AG20443 (cell line): ENCODE measurements at places on chromosomes 16 and 17.

- DNase-seq: no peak
These were observed 237.5 kb upstream of the SALL1 start for GRCh38 chr16:51388516-51388951.

DNA sequence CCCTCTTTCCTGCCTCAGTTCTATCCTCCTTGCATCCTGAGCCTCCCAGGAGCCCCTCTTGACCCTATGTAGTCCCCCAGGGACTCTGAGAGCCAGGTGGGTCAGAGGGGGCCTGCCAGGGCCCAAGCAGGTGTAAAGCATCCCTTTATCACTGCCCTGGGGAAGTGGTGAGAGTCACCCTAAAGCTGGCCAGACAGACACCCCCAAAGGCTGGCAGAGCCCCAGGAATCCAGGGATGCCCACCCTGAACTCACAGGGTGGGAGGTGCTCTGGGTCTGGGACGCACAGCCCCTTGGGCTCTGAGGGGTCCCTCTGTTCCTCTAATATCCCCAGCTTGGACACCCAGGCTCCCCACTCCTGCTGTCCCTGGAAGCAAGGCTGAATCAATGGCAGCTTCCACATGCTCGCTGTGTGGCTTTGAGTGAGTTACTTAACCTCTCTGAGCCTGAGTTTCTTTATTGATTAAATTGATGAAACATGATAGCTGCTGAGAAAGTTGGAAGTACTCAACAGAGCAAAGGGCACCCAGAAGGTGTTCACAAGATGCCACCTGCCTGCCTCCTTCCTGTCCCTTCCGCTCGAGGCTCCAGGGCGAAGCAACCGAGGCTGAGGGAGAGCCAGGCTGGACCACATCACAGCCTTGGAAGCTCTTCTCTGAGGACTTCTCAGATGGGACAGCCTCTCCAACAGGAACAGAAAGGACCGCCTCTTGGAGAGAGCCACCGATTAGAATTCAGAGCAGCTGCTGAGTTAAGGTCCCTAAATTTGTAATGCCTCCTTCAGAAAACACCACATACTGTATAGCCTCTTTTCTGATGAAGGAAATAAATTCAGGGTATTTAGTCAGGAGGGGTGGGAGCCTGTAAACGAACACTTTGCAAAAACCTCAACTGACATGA lies 67.1 kb upstream of the DOC2B start:
- no peak for DNase-seq

DNA sequence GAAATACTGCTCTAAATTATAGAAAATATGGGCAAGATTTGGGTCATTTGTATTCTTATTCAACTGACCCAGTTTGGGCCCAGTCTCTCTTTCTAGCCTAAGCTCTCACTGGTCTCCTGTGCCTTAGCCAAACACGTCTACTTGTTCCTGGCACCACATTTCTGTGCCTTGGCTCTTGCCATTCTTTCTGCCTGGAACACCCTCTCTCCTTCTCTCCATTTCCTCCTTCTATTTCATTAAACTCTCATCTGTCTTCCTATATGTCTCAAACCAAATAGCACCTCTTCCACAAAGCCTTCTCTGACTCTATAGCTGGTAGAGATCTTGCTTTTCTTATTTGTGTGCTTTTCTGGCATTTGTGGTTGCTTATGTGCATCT lies 37.7 kb upstream of the NUFIP2 start:
- DNase-seq: no peak

DNA sequence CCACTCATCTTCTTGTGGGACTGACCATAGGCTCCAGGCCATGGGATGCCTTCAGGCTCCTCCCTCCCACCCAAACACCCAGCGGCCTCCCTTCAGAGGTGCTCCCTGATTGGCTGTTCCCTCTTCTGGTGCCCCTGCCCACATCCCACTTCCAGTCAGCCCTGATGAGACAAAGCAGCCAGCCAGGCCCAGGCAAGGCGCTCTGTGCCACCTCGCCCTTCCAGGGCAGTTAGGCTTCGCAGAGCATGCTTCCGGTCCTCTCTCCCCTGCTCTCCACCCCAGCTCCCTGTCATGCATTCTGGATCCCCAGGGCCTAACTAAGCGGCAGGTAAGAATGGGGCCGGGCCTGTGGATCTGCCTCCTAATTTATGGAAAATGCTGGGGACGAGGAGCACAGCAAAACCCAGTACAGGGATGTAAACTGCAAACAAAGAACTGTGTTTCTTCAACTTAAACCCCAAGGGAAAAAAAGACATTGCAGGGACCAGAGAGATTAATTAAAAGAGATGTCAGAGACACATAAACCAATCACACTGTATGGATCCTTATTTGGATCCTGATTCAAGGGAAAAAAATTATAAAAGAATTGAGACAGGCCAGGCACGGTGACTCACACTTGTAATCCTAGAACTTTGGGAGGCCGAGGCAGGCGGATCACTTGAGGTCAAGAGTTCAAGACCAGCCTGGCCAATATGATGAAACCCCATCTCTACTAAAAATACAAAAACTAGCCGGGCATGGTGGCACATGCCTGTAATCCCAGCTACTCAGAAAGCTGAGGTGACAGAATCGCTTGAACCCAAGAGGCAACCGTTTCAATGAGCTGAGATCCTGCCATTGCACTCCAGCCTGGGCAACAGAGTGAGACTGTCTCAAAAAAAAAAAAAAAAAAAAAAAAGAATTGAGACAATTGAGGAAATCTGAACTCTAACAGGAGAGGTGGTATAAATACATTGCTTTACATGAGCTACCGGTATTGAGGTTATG lies 26.0 kb downstream of the ZDHHC7 start:
- DNase-seq: peak; percentile 75

GRCh38 chr17:49880291-49881053 lies 32.6 kb upstream of the TAC4 start:
- DNase-seq: peak; percentile 96

DNA sequence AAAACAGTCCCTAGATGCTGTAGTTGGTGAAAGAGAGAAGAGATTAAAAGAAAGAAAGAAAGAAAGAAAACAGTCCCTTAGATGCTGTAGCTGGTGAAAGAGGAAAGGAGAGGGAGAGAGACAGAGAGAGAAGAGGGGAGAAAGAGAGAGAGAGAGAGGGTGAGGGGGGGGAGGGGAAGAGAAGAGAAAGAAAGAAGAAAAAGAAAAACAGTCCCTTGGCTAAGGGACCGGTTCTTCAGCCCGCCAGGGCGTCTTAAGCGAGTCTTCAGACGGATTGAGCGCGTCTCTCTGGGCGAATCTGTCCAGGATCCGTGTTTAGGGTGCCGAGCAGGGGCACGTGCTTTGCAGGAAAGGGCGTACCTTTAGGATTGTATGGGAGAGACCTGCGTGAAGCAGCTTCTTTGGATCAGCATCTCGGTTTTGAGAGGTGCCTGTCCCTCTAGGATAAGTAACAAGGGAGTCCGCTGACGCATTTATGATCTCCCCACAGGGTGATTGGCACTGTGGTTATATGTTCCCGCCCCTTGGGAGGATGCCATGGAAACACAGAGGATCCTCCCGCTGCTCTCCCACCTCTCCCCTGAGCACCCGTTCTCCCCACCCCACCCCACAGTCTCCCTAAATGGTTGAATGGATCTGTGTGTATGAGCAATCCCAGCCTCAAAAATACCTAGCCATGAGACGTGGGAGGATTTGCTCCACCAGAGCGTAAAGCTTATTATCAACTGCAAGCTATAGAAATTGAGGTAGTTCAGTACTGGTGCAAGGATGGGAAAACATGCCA lies 16.7 kb downstream of the GNGT2 start:
- peak; percentile 47 for DNase-seq

DNA sequence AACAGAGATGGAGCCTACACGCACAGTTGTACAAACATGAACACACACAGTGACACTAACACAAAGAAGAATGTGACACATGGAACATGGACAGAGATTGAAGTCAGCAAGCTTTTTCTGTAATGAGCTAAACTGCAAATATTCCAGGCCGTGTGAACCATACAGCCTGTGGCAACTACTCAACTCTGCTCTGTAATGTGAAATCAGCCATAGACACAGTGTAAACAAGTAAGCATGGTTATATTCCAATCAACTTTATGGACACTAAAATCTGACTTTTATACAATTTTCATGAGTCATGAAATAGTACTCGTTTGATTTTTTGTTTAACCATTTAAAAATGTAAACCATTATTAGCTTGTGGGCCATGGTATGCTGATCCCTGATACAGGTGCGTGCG lies 120.2 kb downstream of the SMG6 start:
- no peak for DNase-seq

DNA sequence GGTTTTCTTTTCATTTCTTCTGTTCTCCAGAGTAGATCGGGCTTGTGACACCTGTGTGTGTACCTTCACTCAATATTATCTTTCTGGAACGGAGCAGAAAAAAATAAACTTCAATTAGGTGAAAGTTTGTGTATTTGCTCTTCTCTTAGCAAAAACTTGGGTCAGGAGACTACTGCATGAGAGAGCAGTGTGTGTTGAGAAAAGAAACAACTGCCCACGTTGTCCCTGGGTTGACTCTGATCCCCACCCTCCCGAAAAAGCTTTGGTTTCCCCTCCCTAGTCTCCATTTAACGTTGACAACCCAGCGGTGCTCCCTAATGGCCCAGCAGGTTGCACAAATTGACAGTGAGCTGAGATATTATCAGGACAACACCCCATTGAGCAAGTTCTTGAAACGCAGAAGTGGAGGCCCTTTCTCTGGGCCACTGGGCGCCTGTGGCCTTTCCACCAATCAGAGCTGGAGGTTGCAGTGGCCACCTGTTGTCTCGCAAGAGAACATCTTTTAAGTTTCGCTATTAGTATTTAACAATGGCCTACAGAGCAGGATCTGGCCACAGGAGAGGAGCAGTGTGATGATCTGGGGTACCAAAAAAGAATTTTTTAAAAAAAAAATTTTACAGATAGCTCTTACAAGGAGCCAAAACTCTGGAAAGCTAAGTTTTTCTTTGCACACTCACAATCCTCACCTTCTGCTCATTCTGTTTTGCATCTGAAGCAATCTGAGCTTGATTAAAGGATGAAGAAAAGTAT lies 1.5 kb upstream of the TOX3 start:
- no peak for DNase-seq

DNA sequence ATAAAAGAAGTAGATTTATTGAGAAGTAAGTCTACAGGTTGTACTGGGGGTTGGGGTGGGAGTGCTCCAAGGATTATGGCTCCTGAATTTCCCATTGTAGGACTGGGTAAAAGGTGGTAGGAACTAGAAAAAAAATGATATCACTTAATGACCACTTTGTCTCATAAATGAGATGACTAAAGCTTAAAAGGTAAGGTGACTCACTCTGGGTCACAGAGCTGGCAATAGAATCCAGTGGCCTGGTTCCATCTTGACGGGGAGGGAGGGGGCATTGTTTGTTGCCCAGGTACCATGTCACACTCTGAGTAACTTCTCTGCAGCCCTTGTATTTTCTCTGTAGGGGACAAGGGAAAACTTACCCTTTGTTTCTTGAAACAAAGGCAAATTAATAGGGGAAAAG lies 126.1 kb downstream of the PITPNC1 start:
- no peak for DNase-seq

DNA sequence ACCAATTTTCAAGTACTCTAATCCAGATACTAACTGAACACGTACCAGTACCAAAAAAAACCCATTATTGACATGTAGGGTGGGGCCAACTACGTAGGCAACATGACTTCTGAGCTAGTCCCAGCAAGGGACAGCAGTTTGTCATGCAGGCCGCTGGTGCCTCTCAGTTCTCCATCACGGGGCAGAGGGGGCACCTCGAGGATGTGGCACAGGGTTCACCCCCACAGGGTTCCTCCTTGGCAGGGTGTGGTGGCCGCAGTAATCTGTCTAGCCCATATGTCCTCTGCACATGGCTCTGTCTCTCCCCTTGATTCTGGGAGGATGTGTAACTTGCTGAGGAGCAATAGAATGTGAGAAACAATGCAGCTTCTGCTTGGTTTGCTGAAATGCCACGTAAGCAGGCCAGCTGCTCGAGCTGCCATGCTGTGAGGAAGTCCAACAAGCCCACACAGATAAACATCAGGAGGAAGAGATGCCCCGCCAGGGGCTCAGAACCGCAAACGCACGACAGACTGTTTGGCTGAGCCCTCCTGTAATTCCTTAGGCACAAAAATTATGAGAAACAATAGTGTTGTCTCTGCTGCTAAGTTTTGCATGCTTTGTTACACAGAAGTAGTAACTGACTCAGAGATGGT lies 62.4 kb downstream of the NT5M start:
- DNase-seq: no peak

DNA sequence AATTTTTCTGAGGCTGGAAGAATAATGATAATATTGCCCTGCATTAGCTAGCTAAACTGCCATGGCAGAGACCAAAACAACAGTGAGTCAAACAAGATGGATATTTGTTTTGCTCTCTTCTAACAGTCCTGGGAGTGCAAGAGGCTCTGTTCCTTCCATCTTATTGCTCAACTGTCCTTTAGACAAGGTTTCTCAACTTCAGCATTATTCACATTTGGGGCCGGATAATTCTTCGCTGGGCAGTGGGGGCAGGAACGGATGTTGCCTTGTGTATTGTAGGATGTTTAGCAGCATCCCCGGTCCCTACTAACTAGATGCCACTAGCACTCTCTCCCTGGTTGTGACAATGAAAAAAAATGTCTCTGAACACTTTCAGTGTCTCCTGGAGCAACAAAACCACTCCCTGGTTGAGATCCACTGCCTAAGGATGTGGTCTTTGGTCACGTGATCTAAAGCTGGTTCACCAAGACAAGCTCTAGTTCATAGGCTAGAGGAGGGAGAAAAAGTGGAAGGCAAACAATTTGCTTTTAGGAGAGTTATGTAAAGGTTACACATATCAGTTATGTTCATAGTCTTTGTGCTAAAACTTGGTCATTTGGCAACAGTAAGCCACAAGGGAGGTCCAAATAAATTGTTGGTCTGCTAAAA lies 144.4 kb downstream of the PCTP start:
- DNase-seq: no peak

DNA sequence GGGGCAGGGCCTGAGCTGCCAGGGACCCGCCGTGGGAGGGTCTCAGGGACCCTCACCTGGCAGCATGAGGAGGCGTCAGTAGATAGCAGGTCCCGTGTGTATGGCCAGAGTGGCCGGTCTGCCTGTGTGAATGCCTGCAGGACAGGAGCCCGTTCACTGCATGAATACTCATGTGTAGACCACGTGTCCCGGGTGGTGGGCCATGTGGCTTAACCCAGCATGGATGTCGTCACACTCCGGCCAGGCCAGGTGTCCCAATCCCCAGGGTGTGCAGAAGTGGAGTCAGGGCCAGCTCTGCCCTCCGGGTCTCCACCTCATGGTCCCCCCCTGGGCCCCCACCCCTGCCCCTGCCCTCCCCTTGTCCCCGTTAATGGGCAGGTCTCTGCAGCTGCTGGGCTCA lies 53.7 kb downstream of the BAHCC1 start:
- DNase-seq: no peak

GRCh38 chr17:80689129-80689619 lies 144.5 kb downstream of the RPTOR start:
- DNase-seq: no peak

DNA sequence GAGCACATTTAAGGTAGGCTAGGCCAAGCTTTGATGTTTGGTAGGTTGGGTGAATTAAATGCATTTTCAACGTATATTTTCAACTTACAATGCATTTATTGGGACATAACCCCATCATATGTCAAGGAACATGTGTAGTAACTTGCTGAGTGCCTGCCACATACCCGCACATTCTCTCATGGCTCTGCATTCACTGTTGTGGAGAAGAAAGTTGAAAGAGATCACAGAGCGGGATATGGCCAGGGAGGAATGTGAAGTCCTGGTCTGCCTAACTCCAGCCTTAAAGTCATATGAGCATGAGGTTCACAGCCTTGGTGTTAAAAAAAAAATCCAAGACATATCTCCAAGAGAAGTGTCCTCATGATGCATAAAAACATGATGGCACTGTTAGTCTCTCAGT lies 79.1 kb downstream of the CFDP1 start:
- no peak for DNase-seq

GRCh38 chr17:40540448-40540847 lies 24.8 kb downstream of the CCR7 start:
- no peak for DNase-seq

- no peak for DNase-seq
These were observed 2.4 kb downstream of the FXR2 start for GRCh38 chr17:7612294-7612640.
